ENCODE measurements at places on chromosomes 2 and 18.
A peak's percentile ranks its signal among the peaks of the same experiment; 100 is the strongest.

GRCh38 chr2:159088906-159089305 lies 120.5 kb downstream of the TANC1 start:
- no peak for DNase-seq

DNA sequence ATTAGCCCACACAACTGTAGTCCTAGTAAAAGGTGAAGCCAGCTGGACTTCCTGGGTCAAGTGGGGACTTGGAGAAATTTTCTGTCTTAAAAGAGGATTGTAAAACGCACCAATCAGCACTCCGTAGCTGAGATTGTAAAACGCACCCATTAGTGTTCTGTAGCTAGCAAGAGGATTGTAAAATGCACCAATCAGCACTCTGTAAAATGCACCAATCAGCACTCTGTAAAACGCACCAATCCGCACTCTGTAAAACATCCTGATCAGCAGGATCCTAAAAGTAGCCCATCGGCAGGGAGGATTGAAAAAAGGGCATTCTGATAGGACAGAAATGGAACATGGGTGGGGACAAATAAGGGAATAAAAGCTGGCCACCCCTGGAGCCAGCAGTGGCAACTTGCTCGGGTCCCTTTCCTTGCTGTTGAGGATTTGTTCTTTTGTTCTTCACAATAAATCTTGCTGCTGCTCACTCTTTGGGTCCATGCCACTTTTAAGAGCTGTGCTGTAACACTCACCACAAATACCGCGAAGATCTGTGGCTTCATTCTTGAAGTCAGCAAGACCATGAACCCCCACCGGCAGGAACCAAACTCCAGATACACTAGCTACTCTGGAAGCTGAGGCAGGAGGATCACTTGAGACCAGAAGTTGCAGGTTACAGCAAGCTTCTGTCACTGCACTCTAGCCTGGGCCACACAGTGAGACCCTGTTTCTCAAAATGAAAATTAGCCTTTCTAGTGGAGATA lies 102.6 kb downstream of the HS6ST1 start:
- DNase-seq: no peak

GRCh38 chr2:60873381-60873780 lies 8.0 kb upstream of the REL start:
- DNase-seq: no peak

- no peak for DNase-seq
These were observed 119.8 kb downstream of the PRKCE start for GRCh38 chr2:45771261-45771660.

DNA sequence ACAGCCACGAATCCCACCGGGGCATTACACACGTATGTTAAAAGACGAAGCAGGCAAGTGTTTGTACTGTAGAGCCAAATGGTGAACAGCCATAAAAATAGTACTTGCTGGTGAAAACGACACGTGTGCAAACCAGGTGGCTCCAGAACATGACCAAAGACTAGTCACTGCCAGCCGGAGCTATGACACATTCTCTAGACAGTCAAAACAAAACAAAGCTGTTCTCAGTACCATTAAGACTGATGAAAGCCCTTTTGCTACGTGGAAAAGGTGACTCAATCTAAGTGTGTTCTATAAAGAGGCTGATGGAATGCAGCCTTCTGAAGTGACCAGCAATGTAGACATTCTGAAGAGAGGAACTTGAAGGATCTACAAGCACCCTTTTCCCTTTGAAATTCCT lies 367.7 kb upstream of the NETO1 start:
- DNase-seq: peak; percentile 31

GRCh38 chr2:111042261-111042660 lies 78.5 kb upstream of the BCL2L11 start:
- DNase-seq: no peak

GRCh38 chr18:70334264-70334663 lies 45.4 kb downstream of the SOCS6 start:
- no peak for DNase-seq

- no peak for DNase-seq
These were observed 72.3 kb downstream of the SPTBN1 start for GRCh38 chr2:54528311-54528955.

DNA sequence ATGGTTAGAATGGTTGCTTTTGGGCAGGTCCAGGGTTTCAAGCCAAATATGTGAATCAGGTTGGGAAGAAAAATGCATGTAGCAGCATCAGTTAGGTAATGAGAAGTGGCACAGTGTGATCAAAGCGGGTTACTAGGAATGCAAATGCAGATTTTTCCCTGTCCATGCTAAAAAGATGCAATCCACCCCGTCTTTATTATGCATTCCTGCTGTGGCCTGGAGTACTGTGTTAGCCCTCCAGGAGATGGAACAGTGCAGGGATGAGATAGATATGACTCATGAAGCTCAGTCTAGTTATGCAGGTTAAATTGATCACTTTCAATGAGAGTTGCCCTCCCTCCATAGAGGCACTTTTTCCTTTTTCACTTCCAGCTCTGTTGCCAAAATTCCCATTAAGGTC lies 283.8 kb downstream of the CTNNA2 start:
- DNase-seq: no peak

GRCh38 chr2:101012706-101013181 lies 10.7 kb downstream of the RPL31 start:
- DNase-seq: peak; percentile 16

- peak; percentile 14 for DNase-seq
These were observed 27.9 kb downstream of the PIEZO2 start for GRCh38 chr18:11121443-11121849.

DNA sequence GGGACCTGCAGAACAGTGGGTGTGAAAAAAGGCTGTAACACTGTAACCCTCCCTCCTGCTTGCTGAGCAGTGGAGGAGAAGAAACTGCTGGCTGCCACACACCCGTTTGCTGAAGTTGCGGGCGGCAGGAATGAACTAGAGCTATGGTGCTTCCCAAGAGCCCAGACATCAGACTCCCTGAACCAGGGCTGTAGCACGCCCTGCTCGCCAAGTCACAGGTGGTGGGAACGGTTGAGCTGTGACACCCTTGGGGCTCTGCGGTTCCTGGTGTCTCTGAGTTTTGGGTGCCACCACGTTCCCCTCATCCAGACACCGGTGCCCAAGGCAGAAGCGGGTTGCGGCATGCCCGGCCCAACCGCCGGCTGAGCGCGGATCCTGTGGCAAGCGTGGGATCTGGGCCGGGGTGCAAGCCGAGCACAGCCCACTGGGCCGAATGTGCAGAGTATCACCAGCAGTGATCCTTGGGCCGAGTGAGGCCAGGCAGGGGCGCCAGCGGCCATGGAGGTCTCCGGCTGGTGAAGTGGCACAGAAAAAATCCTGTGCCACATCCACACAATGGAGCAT lies 15.0 kb upstream of the ADI1 start:
- DNase-seq: no peak

GRCh38 chr2:13067508-13067907 lies 350.8 kb downstream of the TRIB2 start:
- DNase-seq: no peak

DNA sequence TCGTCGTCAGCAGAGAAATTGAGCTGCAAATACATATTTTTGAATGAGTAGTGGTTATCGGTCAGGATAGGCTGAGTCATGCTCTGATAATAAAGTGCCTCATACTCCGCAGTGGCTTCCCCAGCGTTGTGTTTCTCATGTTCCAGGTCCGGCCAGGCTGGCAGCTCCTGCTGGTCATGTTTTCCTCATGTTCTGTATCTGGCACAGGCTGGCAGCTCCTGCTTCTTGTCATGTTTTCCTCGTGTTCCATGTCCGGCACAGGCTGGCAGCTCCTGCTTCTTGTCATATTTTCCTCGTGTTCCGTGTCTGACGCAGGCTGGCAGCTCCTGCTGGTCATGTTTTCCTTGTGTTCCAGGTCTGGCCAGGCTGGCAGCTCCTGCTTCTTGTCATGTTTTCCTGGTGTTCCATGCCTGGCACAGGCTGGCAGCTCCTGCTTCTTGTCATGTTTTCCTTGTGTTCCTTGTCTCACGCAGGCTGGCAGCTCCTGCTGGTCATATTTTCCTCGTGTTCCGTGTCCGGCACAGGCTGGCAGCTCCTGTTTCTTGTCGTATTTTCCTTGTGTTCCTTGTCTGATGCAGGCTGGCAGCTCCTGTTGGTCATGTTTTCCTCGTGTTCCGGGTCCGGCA lies 148.9 kb downstream of the ATP9B start:
- DNase-seq: no peak

DNA sequence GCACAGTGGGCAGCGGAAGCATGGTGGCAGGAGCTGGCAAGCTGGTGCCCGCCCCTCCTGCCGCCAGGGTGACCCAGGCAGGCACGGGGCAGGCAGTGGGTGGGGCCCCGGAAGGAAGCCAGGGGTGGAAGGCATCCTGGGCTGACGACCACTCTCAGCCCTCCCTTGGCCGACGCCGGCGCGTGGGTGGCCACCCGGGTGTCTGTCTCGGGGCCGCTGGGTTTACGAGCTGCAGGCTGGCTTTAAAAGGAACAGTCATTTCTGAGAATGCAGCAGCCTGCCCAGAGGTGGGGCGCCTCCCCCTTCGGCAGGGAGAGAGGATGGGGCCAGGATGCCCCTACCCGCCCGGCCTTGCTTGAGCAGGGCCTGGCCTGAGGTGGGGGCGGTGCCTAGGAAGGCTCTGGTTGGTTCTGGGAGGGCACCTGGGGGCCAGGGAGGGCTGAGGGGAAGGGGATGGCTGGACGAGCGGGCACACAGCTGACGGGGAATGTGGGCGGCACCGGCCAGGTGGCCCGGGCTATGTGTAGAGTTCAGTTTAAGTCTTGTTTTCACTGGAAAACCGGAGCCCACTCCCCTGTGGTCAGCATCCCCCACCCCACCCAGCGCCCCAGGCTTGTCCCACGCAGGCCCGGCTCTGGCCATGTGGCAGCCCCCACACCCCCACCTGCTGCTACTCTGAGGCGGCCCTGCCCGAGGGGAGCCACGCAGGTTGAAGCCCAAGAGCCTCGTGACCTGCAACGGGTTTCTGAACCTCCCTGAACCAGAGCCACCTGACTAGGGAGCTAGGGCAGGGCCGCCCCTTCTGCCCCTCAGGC lies 6.3 kb downstream of the BOK start:
- no peak for DNase-seq

DNA sequence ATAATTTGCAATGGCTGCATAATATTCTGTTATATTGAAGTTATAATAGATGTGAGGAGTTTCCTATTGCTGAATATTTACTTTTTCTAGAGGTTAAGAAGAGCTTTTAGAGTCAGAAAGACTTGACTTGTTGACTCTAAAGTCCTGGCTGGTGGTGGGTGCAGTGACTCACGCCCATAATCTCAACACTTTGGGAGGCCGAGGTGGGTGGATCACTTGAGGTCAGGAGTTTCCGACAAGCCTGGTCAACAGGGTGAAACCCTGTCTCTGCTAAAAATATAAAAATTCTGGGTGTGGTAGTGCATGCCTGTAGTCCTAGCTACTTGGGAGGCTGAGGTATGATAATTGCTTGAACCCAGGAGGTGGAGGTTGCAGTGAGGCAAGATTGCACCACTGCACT lies 33.9 kb upstream of the ATIC start:
- no peak for DNase-seq
